Activated CD4-positive, alpha-beta T cell treated with anti-CD3 and anti-CD28 coated beads for 36 hours (primary cell): ENCODE measurements at places on chromosomes 6 and 20. TPM values are rescaled to one million over a fixed set of nuclear protein-coding genes. Genes with fewer than 3 reads are reported as not detected.

DNA sequence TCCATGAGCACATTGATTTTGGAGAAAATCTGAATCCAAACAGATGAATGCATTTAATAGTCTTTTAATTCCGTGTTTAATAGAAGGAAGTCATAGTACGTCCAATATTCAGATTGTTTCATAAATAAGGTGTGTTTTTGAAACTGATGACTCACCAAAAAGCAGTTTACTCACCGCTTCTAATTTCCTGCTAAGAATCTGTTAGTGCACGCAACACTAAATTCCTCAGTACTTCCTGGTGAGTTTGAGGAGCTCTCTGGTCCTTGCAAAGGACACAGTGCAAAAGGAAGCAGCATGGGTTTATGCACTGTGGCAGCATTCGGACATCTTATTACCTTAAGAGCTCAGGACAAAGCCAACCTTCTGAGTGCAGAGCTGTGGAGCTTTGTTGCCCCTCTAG lies 2.3 kb upstream of the ADGRF1 start:
- no peak overlapping the region for H3K4me3 ChIP-seq
- no peak for DNase-seq
- no peak overlapping the region for H3K27ac ChIP-seq
- no peaks in the 10 kb centered on the region for H3K36me3 ChIP-seq
- H3K4me1 ChIP-seq: peaks cover 2% of the 10 kb centered on the region
- peaks cover 15% of the 10 kb centered on the region for H3K27me3 ChIP-seq

- H3K36me3 ChIP-seq: no peaks in the 10 kb centered on the region
- peaks cover 2% of the 10 kb centered on the region for H3K4me1 ChIP-seq
- no peak overlapping the region for H3K4me3 ChIP-seq
- H3K27ac ChIP-seq: no peak overlapping the region
Observed at GRCh38 chr6:132675749-132676148, 16.8 kb upstream of the TAAR1 start.

DNA sequence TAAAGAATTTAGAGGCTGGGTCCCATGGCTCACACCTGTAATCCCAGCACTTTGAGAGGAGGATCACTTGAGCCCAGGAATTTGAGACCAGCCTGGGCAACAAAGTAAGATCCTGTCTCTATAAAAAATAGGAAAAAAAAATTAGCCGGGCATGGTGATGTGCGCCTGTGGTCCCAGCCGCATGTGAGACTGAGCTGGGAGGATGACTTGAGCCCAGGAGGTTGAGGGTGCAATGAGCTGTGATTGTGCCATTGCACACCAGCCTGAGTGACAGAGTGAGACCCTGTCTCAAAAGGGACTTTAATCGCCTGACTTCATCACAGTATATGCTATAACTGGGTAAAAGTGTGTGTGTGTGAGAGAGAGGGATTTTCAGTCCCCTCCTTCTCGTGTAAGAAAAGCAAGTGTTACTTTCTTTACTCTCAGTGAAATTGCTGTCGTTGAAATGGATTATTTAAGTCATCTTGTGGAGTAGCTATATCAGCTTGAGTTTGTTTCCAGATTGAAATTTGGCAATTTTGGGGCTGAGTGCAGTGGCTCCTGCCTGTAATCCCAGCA lies 7.5 kb downstream of the NCOA3 start:
- peak overlapping the region; percentile 91 for H3K27ac ChIP-seq
- H3K27me3 ChIP-seq: no peaks in the 10 kb centered on the region
- peaks cover 80% of the 10 kb centered on the region for H3K4me1 ChIP-seq
- peaks cover 46% of the 10 kb centered on the region for H3K36me3 ChIP-seq

GTSF1L gene
- 0.23 TPM for total RNA-seq

RAB44 gene
- 0.05 TPM for total RNA-seq

MLN gene
- total RNA-seq: not detected
